MV-4-11 (cell line): ENCODE measurements at places on chromosomes 5 and 9.

GRCh38 chr9:2620919-2621721, 467 bp upstream of the VLDLR start:
- peak; percentile 88 for DNase-seq

- peak; percentile 46 for DNase-seq
These were observed 121.8 kb downstream of the GCNT1 start for GRCh38 chr9:76580820-76581219.

DNA sequence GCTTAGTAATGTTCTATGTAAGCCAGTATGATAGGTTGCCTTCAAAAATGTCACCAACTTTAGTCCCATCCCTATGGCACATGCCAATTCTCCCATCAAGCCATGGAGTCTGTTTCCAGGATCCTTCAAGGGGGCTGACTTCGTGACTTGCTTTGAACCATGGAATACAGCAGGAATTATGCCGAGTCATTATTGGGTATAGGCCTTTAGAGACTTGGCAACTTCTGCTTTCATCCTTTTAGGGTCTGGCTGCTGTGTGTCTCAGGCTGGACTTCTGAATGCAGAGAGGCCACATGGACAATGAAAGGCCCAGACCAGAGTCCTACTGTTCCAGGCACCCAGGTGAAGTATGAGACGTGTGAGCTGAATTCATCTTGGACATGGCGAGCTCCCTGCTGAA, 109.8 kb downstream of the DENND1A start:
- peak; percentile 36 for DNase-seq

- peak; percentile 98 for DNase-seq
These were observed 216.9 kb downstream of the SH3GL2 start for GRCh38 chr9:17795744-17796143.

DNA sequence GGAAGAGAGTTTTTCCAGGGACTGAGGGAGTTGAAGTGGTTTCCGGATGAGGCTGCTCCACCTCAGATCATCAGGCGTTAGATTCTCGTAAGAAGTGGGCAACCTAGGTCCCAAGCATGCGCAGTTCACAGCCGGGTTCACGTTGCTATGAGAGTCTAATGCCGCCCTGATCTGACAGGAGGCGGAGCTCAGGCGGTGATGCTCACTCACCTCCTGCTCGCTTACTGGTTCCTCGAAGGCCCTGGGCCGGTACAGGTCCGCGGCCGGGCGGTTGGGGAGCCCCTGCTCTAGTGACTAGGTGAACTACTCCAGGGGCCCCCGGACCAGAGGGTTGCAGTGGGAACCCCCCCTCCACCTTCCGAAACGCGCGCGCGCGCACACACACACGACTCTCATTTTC, 997 bp upstream of the RNF130 start:
- no peak for DNase-seq
